ENCODE measurements at places on chromosomes 13 and 19.

GRCh38 chr13:105462098-105462497 lies 1073.4 kb downstream of the EFNB2 start:
- DNase-seq: no peak

DNA sequence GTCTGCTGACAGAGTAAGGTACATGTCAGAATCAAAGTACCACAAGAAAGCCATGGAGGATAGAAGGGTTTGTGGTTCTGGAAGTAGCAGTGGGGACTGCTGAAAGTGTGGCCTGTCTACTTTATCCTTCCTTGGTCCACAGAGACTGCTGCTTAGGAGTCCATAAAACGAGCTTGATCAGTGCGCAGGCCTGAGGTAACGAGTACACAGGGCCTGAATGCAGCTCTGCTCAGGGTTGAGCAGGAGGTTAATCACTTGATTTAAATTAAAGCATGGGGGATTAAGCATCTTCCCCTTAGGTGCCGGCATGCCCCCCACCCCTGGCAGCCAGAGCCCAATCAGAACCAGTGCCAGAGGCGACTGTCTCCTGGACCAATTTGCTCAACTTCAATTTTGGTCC lies 34.9 kb upstream of the WASF3 start:
- no peak for DNase-seq

GRCh38 chr13:44806826-44807225 lies 182.4 kb downstream of the NUFIP1 start:
- no peak for DNase-seq

GRCh38 chr13:71618159-71618558 lies 248.8 kb downstream of the DACH1 start:
- DNase-seq: no peak

DNA sequence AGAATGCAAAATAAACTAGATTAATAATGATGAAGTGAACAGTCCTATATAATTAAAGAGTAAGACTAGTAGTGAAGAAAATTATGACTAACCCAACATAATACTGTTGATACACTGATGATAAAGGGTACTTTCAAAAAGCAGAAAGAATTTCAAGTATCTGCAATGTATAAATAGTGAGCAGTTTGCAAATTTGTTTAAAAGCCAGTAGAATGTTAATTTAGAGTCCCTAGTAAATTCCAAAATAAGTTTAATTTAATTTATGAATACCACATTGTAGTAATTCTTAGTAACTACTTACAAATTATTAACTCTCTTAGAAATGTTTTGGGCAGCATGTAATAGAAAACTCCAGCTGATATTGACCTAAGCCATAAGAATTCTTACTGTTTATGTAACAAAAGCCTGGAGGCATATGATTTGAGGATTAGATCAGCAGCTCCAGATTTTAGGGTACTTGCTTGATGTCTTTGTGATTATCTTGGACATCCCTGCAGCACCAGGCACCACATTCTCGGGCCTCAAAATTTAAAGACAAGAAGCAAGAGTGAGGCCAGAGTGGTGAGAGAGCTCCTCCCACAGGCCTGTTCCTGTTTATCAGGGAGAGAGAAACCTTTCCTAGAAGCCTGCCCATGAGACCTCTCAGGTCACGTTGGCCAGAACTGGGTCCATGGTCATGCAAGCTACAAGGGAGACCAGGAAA lies 67.6 kb upstream of the TDRD3 start:
- peak; percentile 59 for DNase-seq

DNA sequence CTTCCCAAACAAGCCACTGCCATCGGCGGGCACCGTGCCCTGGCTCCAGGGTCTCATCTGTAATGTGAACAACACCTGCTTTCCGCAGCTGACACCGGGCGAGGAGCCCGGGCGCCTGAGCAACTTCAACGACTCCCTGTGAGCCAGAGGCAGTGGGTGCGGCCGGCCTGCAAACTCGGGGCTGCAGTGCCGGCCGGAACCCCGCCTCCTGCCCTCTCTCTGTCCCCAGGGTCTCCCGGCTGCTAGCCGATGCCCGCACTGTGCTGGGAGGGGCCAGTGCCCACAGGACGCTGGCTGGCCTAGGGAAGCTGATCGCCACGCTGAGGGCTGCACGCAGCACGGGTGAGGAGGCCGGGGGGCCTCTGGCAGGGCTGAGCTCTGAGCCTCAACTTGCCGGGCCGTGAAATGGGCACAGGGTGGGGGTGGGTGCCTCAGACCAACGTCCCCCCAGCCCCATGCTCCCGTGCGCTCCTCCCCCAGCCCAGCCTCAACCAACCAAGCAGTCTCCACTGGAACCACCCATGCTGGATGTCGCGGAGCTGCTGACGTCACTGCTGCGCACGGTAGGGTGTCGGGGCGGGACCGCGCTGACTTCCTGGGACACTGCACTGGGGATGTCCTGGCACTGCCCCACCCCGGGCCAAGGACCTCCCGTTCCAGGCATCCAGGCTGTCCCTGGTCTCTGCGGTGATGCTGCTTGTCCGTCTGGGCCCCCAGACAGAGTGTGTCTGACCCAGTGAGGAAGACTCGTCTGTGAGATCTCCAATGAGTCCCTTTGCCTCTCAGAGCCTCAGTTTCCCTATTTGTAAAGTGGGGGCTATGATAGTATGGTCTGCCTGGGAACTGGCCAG lies 2.2 kb downstream of the ABCA7 start:
- no peak for DNase-seq

All from NCI-H526 treated with DMSO at 0.1 percent for 48 hours (cell line).